Stimulated activated CD8-positive, alpha-beta memory T cell treated with anti-CD3 and anti-CD28 coated beads, Interleukin-7, amount 100 ng/mL, for 1 hour (primary cell): ENCODE measurements at places on chromosomes 3 and 15.

DNA sequence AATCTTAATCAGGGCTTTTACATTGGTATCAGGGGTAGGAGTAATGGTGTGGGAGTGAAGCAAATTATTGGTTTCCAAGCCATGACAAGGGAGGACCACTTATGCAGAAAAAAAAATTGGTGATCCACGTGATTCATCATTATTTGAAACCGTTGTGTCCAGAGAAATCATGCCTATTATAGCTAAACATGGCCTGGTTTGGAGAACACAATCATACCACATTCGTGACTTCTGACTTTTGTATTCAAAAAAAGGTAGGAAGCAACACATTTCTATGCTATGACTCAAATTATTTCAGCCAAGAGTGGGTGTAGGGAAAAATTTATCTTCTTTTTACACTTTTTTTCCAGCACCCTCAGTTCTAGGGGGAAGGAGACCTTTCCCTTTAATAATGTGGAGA, 924.3 kb upstream of the GBE1 start:
- DNase-seq = no peak

DNA sequence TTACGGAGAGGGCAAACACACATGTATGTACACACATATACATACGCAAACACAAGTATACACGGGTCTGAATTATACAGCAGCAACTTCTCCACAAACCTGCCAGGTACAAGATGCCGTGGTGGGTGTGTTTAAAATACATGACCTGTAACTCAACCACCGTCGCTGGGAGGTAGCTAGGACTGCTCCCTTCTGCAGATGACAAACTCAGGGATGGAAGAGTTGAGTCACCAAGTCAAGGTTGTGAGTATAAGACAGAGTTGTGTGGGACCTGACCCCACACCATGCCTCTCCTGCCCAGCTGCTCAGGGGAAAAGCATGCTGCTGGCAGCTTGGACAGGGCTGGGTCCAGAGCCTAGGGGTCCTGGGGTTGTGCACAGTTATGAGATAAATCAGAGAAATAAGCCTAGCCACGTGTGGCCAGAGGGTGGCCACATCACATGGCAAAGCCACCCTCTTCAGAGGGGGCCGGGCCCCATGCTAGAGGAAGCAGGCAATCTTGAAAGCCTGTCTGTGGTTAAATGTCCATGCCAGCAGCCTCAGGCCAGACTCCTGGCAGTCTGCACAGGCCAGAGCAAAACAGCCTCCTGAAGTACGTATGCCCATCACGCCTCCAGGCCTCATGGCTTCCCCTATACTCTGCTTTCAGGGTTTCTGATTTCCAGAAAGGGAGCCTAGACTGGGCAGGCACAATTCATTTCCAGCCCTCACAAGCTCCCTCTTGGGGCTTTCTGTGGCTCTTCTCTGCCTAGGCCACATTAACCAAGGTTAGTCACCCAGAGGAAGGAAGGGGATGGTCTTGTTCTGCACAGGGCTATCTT, 107.7 kb upstream of the RPL32 start:
- no peak for DNase-seq

- DNase-seq = no peak
Observed at GRCh38 chr3:56952846-56953245, 107.6 kb upstream of the SPATA12 start.

GRCh38 chr3:52385157-52385556, 59.7 kb downstream of the SEMA3G start:
- no peak for DNase-seq

DNA sequence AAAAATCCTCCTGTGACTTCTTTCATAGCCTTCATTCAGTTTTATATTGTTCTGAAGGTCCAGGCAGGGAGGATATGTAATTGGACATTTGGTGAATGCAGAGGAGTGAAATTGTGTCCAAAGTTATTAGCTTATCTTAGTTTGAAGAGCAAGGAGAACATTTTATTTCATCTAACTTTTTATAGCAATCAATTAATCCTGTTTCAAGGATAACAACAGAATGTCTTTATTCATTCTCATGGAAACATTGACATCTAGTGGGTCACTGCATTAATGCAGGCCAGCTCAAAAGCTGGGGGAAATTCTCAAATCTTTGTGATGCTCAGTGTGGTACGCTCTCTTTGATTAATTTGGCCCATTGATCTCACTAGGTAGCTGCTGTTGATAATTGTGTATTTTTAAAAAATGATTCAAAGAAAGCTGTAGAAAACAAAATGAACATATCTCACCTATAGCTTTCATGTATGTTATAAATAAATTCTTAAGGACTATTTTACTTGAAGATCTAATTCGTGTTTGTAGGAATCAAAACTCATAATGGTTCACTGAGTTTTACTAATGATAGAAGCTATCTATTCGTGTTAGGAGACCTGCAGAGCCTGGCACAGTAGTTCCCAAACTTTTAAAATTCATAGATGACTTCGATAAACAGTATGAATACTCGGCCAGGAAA, 150.8 kb upstream of the KCNMB2 start:
- DNase-seq = no peak

DNA sequence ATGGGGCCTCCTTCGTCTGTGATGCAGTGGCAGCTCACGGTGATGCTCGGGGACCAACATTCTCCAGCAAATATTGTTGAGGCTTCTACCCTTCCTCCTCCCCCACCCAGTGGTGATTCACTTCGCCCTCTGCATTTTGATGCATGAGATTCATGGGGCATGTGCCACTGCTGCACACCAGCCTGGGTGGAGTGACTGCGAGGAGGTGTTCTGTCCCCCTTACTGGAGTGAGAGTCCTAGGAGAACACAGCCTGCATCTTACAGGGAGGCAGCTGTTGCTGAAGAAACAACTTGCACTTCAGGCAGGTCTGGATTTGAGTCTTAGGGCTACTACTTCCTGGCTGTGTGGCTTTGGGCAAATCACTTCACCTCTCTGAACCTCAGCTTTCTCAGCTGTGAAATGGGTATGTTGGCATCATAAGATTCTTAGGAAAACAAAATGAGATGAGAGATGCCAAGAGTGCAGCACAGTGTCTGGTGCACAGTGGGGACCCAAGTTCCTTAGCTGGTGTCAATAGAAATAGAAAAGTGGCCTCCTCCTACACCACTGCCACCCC, 10.2 kb upstream of the SKOR1 start:
- DNase-seq = no peak

DNA sequence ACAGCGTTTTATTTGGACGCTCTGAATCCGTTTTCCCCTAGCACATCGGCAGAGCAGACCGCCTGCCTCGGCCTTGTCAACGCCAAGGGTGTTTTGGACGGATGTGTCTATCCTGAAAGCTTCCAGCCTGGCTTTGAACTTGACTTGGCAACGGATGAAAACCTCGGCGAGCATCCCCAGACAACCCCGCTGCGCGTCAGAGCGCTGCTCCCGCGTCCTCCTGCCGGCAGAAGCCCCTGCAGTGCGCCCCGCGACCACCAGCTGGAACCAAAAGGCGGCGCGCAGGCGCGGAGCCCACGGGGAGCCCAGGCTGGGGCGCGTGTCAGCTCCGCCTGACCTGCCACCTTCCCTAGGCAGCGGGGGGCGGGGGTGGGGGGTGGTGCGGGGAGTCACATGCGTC, 26.2 kb upstream of the ARL8B start:
- DNase-seq = no peak

GRCh38 chr15:87755226-87755625, 501.3 kb downstream of the NTRK3 start:
- no peak for DNase-seq
